ENCODE measurements at places on chromosomes 5 and 9.

DNA sequence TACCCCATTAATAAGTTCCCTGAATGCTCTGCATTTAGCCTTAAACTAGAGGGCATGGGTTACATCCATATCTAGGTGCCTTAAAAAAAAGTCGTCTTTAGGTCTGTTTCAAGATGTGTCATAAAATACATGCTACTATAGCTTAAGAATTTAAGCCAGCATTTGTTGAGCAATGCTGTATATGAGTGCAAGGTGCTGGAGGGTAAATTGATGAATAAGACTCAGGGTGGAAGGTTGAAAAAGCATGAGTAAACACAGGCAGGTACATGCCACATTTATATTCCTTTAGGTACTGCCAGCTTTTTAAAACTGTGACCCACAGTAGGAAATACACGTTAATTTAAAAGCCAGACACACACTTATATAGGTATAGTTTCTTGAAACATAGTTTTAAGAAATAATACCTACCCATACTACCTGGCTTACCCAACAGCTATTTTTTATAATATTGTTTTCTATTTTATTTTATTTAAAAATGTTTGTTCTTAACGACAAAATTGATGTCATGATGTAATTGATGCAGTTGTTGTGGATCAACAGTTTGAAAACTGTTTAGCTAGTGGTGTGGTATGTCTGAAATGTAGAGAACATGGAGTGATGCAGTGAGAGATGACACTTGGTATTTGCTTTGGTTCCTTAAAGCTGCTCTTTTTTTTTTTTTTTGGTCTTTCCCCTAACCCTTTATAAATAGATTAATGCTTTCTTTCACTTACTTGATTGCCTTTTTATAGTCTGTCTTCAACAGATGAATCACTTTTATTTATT lies 3.9 kb downstream of the HMGCR start:
- DNase-seq, result no peak

- DNase-seq, result no peak
Observed at GRCh38 chr5:115098041-115098702, 71.5 kb downstream of the TRIM36 start.

DNA sequence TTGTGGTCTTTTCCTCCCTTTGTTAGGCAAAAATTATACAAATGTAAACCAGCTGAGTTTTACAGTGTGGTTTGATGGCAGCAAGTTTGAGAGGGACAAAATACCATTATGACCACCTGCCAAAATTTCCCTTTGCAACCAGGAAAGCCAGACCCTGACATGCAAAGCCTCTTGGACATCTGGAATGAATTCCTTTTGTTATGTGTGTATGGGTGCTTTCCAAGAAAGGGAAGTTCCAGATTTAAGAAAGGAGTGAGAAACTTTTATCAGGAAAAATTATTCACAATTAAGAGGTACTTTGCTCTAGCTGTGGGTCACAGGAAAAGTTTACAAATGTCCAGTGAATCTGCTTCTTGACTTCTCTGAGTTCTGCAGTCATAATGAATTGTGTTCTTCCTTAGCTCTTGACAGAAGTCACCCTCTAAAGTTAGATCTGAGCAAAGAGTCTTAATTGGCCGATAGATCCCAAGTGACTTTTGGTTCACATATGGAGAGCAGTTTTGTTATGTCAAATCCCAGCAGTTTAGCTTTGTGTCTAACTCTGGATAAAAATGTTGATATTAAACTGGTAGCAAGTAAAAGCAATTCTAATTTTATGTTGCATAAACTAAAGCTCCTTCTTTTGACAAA lies 295.9 kb upstream of the ZNF608 start:
- no peak for DNase-seq

- DNase-seq, result no peak
Observed at GRCh38 chr9:86287013-86287412, 4.7 kb upstream of the ISCA1 start.

GRCh38 chr9:116913536-116913935 lies 226.4 kb downstream of the TRIM32 start:
- DNase-seq, result no peak

DNA sequence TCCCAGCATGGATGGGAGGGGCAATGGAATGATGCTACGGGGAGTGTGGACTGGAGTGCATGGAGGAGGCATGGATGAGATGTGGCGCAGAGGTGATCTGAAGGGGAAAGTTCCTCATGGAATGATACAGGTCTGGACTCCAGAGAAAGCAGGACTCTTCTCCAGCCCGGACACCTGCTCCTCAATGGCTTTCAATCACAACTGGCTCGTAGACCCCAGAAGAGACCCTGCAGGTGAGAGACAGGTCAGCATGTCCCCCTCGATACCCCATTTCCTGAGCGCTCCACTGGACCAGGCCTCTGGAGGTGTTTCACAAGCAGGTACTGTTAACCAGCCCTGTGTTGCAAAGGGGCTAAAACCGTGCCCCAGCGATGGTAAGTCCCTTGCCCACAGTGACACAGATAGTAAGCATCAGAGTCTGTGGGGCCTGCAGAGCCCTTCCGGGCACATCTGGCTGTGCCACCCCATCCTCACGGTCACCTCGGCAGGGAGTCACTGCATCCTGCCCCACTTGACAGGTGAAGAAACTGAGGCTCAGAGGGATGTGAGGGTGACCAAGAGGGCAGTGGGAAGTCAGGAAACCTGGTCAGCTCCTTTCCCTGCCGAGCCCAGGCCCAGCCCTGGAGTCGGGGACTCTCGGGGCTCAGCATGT lies 5.5 kb upstream of the DPM2 start:
- no peak for DNase-seq

DNA sequence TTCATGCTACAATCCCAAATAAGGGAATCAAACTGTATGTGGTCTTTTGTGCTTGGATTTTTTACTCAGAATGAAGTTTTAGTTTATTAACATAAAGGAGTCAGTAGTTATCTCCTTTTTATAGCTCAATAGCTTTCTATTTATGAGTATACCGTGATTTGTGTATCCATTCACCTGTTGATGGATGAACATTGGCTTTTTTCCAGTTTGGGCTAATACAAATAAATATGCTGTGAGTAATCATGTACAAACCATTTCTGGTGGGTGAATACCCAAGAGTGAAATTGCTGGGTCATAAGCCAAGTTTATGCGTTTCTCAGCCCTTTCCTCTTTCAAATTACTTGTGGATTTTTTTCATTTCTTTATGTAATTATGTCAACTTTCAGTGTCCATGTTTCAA lies 395.3 kb downstream of the OSTF1 start:
- DNase-seq, result no peak

GRCh38 chr5:17805227-17805825 lies 171.1 kb downstream of the TAF11L14 start:
- DNase-seq, result no peak

- DNase-seq, result no peak
Observed at GRCh38 chr9:111873901-111874300, 22.7 kb upstream of the UGCG start.

DNA sequence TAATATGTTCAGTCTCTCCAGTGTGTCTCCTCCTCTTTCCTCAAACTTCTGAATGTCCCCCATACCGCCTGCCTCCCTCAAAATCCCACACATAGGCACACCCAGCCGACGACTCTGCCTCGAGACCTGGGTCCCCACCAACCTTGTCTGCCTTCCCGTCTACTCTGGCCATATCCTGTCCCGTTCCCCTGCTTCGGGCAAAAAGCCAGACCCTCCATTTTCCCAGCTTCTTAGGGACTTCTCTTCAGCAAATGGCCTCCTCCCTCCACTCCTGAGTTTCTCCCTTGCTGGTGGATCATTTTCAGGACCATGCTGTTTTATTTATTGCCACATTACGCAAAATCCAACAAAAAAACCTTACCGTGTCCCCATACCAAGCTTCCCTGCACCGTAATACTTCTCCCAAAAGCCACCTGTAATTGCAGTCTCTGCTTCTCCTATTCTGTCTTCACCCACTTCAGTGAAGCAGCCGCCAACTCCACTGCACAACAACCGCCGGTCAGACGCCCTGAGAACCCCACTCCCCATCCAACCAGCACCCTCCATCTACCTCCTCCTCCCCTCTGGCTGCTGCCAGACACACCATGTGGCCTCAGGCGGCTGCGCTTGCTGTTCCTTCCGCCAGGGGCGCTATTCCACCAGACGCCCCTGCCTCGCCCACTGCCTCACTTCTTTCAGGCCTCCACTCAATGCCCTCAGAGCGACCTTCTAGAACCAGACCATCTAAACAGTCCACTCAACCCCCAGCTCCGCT lies 117.0 kb downstream of the TRPM6 start:
- DNase-seq, result peak; percentile 1

DNA sequence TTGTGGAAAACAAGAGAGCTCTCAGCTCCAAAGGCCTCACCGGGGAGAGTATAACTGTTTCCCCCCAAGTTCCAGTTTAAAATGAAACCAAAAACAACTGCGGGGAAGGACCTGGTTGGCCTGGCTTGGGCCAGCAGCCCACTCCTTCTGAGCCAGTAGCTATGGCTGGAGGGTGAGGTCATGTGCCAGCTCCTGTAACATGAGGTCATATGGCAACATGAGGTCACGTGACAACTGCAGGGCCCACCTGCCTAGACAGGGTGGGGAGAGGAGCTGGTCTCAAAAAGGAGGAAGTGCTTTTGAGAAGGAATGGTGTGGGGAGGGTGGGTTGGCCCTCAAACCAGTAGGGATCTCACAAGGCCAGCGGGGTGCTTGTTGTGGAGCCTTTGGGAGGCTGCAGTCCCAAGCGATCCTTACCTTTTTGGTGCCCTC lies 29.3 kb upstream of the CRB2 start:
- DNase-seq, result no peak
